ENCODE measurements at places on chromosomes 16 and 17.

GRCh38 chr16:78516006-78516736 lies 416.7 kb downstream of the WWOX start:
- no peak for DNase-seq

DNA sequence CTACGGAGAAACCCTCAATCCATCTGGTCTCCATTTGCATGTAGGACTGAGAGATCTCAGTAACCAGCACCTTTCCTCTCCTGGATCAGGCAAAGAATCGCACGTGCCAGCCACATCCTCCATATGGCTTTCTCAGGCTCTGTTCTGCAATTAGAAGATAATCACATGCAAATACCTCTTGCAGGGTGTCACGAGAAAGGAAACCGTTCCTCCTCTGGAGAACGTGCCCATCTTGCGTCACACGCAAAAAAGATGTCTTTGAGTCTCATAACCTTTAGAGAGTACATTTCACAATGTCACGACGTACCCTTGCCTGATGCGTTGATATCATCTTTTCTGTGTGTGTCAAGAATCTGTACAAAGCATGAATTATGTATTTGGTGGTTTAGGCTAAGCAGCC lies 36.2 kb upstream of the DNAH17 start:
- no peak for DNase-seq

DNA sequence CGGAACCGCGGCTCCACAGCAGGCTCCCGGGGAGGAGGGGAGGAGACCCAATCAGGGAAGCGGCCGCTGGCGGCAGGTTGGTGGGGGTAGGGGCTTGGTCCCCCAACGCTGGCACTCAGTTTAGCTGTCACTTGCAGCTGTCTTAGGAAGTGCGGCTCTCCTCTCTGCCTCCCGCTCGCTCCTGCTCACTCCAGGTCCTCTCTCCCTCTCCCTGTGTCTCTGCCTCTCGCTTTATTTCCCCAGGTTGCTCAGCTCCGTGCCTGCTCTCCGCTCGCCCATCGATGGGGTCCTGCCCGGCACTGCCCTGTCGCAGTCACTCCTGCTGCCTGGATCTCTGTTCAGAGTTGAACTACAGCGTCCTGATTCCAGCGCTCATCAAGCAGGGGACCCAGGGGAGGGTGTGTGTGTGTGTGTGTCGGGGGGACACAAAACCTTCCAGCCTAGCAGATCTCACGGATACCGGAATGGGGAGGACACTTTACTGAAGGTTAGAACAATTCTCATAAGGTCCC lies 145.6 kb downstream of the ENGASE start:
- no peak for DNase-seq

DNA sequence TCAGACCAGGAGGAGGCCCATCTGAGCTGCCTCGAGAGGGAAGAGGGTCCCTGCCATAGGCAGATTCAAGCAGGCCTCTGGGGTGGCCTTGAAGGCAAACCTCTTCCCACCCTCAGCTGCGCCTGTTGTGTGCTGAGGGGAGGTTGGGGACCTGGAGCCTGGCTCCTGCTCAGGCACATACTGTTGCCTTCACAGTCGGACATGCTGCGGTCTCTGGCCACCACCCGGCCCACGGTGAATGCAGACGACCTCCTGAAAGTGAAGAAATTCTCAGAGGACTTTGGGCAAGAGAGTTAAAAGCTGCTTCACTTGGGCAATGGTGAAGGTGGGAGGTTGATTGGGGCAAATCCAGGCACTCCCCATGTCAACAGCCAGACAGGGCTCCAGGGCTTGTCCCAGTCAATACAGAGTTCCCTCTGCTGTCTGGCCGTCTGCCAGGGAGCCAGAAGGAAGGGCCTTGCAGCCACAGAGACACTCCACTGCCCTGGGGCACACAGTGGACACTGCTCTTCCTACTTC lies 6.3 kb downstream of the PDF start:
- DNase-seq: no peak

GRCh38 chr17:76473541-76473985 lies 6.2 kb downstream of the AANAT start:
- DNase-seq: no peak

DNA sequence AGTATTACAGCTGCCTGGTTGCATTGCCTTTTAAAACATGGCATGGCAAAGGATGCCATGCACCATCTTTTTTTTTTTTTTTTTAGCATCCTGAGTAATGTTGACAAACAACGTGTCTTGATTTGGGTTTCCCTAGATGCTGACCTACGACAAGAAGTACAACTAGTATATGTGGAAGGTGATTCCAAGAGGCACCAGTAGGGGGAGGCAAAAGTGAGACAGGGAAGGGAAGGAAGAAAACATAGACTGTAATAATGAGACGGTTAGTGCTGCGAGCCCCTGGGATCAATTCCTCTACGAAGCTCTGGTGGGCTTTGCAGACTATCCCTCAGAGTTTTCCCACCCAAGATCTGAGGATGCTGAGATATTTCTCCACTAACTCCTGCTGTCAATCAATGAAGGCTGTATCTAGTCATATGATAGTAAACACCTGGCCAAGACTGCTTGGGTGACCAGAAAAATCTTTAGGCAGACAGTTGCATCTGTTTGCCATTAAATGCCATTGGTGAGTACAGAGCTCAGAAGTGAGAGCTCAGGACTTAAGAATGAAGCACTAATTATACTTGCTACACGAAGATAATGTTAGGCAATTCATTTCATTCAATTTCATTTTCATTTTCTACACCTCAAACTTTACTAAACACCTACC lies 458.6 kb upstream of the GOT2 start:
- DNase-seq: peak; percentile 2

DNA sequence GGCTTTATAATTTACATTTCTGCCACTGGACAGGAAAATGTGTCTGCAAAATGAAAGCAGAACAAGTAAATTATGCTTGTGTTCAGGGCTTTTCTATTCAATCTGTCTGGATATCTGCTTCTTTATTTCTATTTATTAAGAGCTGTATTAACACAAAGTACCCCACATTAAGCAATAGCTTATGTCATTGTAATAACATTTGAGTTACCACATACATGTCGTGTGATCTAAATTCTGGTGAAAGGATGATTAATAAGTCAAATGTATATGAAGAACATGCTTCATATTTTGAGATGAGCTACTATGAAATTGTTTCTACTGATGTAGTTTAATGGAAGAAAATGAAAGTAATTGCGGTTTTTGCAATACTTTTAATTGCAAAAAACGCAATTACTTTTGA lies 238.2 kb downstream of the KCNJ2 start:
- no peak for DNase-seq

DNA sequence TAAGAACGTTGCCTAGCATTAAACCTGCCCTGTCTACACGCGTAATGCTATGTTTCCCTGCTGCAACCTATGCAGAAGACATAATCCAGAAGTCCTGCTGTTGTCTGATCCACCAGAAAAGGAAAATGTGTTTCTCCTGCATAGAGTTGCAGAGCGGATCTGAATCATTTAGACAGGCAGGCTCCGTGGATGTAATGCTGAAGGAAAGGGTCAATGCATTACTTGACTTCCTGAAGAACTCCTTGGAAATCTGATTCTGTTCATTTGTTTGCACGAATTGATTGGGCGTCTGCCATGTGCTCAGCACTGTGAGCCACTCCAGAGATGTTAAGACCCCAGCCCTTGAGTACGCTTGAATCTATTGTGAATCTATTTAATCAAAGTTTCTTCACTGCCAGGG lies 83.4 kb downstream of the FOXL1 start:
- DNase-seq: no peak

DNA sequence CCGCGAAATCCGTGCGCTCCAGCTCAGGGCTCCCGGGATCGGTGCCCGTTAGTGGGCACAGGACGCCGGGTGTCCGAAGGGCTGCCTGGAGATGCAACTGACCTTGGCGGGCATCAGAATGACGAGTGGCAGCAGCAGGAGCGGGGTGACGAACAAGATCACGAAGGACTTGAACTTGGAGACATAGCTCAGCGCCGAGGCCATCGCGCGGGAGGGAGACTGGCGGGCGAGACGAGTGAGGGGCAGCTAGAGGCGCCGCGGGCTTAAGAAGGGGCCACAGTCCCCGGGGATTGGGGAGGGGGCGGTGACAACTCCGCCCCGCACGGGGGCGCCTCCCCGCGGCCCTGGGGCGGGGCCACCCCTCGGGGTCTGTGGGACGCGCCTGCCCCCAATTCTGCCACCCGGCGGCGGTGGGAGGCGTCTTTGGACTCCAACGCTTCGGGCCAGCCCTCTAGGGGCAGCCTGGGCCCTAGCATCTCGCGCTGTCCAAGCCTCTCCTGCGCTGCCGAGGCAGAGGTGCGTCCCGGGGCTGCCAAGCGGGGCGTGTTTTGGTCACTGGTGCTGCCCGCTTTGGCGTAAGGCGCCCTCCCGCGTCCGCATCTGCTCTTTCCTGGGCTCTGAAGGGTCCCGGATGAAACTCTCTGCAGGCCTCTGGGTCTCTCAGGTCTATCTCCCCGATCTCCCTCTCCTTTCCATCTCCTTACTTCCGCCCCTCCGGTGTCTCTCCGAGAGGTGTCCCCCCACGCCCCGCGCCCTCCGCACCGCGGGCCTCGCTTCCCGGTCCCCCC lies at the start of gene SLC13A5:
SLC13A5 (minus strand) TSS at position 240 of the 788 bp plus-strand sequence; CDS start at position 204, 36 bp downstream.
- DNase-seq: peak; percentile 4

DNA sequence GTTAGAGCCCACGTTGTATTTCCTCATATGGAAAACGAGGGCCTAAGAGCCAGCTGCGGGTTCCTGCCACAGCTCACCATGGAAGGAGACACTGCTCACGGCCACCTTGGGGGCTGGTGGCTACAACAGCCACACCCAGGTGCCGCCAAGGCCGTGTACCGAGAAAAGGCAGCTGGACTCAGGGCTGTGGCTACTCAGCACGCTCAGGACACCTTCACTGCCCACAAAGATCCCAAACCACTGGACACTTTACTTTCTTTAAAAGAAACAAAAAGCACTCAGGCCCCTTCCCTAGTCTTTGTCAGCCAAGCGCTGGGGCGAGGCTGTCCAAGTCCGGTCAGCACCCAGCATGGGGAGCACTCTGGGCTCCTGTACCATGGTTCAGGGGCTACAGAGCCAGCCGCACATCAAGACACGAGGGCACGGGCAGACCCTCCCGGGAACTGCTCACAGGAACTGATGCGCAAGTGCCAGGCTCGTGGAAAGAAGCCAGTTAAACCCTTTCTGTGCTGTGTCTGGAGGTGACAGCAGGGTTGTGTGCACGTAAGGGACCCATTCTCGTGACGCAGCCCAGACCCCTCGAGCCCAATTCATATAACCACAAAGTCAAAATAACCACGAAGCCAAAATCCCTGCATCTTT lies 18.5 kb downstream of the SLC16A3 start:
- no peak for DNase-seq

- DNase-seq: no peak
These were observed at the start of gene MARCHF10 for GRCh38 chr17:62807812-62808575. TSS of gene MARCHF10 (minus strand) at chr17:62808314. CDS start at chr17:62801735, 6,579 bp downstream.

GRCh38 chr17:1398028-1398427 lies 2.0 kb downstream of the YWHAE start:
- DNase-seq: no peak
